ENCODE measurements at places on chromosomes 6 and 20.
A peak's percentile ranks its signal among the peaks of the same experiment; 100 is the strongest.

DNA sequence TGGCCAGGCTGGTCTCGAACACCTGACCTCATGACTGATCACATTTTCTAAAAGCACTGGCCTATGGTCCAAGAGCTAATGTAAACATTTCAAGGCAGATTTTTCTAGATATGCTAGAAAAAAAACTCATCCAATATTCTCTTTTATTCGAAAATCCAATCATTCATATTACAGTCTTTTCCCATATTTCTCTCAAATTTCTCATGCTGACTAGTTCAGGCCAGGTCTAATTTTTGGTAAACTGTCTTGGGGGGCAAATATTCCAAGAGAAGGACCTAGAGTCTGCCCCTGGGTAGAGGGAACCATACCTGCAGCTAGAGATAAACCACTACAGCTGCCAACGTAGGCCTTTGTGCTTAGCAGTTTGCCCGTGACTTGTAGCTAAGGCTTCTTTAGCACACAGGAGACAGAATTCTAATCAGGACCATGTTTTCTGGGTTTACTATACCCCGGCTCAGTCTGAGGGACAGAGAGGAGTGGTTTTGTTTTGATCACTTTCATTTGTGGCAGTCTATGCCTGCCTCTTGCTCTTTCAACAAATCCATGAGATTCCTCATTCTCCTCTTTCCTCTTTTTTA is 71.8 kb upstream of the CITED2 start:
- DNase-seq: no peak

GRCh38 chr6:36873612-36874442 is 776 bp downstream of the PPIL1 start:
- DNase-seq: no peak

GRCh38 chr6:107866606-107867301 is 42.6 kb upstream of the SCML4 start:
- peak; percentile 20 for DNase-seq

DNA sequence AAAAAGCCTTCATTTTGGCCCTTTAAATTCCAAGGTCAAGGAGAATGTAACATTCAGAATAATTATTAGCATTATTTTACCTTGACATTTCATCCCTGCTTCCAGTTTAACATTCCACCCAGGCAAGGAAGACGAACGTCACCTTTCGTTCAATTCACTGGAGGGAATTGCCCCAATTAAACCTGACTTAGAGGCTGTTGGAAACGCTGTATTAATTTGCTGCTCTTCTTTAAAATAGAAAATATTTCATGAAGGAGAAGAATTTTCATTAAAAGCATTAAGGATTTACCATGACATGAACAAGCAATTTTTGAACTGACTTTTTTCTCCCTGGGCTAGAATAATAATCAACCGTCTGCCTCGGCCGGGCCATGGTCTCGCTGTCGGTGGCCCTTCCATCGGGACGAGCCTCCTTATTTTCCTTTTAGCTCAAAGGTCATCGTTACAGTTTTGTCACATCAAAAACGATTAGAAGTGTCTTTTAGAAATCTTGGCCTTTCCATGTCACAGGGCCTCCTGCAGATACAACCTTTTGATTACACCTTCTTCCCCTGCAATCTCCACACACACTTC is 282.9 kb upstream of the SOX4 start:
- DNase-seq: no peak

DNA sequence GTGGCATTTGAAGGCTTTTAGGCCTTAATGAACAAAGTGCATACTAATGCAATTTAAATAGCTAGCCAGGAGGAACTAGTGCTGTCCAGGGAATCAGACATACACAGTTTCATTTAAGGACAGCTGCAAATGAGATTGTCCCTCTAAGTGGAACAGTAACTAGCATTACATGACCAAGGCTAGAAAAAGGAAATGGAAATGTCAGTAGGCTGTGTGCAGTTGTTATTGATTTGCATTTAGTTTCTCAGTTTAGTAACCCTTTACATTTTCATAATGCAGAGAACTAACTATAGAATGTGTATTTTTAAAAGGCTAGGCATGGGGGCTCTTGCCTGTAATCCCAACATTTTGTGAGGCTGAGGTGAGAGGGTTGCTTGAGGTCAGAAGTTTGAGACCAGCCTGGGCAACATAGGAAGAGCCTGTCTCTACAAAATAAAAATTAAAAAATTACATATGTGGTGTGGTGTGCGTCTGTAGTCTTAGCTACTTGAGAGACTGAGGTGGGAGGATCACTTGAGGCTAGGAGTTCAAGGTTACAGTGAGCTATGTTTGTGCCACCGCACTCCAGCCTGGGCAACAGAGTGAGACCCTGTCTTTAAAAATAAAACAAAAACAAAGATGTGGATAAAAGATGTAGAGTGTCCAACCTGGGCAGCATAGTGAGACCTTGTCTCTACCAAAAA is 468.0 kb downstream of the UTRN start:
- DNase-seq: no peak

DNA sequence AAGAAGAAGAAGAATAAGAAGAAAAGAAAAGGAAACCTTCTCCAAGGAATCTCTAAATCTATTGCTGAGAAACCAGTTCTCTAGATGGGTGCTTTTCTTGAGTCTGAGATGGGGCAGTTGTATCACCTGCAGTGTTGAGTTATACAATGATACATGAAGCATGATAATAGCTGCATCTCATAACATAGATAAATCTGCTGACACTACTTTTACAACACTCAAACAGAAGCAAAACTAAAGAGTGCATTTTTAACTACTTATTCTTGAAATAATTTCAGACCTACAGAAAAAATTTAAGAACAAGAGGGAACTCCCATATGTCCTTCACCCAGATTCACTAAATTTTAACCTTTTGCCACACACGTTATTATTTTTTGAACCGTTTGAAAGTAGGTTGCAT is 70.3 kb downstream of the SYNJ2 start:
- no peak for DNase-seq

DNA sequence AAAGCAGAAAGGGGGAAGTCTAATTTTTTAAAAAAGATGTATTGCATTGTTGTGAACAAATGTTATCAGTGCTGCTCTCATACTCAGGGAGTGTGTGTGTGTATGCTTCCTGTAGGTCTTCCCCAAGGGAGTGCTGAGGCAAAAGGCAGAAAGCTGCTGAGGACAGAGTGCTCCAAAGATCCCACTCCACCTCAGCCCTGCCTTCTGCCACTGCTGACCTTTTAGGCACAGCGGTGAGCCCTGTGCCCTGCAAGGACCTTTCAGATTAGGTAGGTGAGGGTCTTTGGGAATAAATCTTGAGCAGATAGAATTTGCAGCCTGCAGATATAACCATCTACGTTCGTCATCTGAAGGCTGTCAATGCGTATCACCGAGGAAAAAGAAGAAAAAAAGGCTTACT is 756.4 kb upstream of the MMS22L start:
- DNase-seq: peak; percentile 55

DNA sequence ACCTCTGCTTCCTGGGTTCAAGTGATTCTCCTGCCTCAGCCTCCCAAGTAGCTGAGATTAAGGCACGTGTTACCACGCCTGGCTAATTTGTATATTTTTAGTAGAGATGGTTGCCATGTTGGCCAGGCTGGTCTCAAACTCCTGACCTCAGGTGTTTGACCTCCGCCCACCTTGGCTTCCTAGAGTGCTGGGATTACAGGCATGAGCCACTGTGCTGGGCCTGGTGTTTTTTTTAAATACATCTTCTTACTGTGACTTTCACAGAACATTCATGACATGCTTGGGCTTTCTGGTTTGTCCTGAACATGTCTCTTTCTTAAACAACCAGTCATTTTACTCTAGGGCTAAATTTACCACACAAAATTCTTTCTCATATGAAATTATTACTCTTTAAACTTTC is 34.7 kb upstream of the FAM8A1 start:
- DNase-seq: no peak

DNA sequence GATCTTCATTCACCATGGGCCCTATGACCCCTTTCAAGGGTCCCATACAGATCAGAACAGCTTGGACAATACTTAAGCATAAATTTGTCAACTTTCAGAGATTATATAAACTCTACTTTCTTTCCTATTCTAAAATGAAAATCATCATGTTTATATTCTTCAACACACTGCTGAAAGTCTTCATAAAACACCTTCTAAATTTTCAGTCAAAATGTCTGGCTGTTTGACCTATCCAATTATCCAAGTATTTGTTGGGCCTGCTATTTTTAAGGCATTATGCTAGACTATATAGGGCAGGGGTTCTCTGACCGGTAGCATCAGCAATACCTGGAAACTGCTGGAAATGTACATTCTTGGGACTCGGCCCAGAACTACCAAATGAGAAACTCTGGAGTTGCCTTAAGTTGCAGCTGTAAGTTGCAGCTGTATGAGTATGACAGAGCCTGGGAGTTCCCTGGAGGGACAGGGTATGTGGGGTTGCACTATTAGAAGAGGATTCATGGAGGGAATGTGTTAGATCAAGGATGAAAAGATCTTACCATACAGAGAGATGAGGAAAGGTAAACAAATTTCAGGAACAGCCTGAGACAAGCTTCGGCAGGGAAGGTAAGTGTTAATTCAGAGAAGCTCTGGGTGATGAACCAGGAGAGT is 293.0 kb downstream of the ADGB start:
- no peak for DNase-seq

DNA sequence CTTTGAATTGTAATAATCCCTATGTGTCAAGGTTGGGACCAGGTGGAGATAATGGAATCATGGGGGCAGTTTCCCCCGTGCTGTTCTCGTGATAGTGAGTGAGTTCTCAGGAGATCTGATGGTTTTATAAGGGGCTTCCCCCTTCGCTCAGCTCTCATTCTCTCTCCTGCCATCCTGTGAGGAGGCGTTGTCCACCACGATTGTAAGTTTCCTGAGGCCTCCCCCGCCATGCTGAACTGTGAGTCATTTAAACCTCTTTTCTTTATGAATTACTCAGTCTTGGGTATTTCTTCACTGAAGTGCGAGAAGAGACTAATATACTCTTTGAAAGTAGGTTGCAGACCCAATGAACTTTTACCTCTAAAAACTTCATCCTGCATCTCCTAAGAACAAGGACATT is 39.2 kb upstream of the KCNG1 start:
- no peak for DNase-seq

GRCh38 chr6:159529934-159530333 is 163.1 kb downstream of the SOD2 start:
- DNase-seq: no peak

GRCh38 chr6:140437619-140438345 is 1063.3 kb upstream of the CITED2 start:
- DNase-seq: no peak

GRCh38 chr6:107360476-107360875 is 98.9 kb downstream of the PDSS2 start:
- DNase-seq: no peak

GRCh38 chr6:159490298-159490937 is 202.6 kb downstream of the SOD2 start:
- no peak for DNase-seq

DNA sequence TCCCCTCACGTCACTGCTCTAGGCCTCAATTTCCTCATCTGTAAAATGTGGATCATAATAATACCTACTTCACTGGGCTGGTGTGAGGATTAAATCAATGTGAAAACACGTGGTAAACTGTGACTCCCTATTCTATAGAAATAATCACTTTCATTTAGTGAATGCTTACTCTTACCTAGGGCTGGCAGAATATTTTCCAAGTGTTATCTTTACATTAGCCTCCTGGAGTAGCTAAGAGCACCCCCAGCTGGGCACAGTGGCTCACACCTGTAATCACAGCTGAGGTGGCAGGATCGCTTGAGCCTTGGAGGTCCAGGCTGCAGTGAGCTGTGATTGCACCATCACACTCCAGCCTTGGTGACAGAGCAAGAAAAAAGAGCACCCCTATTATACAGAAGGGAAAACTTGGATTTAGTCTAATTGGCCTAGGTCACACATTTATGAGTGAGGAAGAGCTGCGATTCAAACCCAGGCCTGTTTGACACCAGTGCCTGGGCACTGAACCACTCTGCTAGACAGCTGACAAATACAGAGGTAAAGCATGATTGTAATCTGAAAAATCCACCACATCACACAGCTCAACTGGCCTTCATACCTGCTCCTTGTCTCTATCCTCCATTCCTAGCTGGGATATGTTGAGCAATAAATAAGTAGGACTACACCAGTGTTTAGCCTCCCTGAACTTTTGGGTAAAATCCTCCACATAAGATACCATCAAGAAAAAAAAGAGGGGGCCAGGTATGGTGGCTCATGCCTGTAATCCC is 1.4 kb upstream of the SNTA1 start:
- DNase-seq: no peak

- no peak for DNase-seq
These were observed 20.7 kb downstream of the FOXO3 start for GRCh38 chr6:108581237-108581931.
